IMR-90 (cell line): ENCODE measurements at places on chromosomes 3 and 15. TPM values are rescaled to one million over a fixed set of nuclear protein-coding genes. Genes with fewer than 3 reads are reported as not detected.

DNA sequence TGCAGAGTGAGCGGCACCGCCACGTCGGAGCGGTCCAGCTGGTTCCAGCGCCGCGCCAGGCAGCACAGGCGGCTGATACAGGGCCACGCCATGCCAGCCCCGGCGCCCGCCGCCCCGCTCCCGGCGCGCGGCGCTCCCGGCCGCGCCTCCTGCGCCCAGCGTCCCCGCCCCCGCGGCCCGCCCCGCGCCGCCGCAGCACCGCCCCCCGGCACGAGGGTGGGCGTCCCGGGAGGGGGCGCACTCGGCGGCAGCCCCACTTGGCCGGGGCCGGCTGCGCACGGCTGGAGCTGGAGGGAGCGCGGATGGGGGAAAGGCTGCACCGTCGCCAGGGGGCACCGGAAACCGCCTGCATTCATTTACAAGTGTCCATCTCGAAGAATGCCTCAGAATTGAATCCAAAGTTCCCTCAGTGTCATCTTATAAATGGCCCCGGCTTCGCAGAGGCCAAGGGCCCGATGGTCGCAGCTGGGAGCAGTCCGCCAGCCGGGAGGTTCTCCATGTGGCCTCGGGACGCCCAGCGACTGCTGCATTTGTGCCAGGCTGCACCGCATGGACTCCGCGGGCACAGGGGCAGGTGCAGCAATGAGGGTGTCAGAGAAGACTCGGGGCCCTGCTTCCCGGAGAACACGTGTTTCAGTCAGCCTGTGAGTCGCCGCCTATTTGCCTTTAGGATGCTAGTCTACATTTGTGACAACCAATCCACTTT is at the start of gene MAP6D1:
MAP6D1 (minus strand) TSS at position 122 of the 706 bp plus-strand sequence; CDS start at position 92, 30 bp downstream.
- peaks cover 19% of the 10 kb centered on the region for H3K36me3 ChIP-seq
- no peaks in the 10 kb centered on the region for H3K27me3 ChIP-seq
- H3K4me3 ChIP-seq = peak within 1 kb of the TSS; percentile 68
- H3K27ac ChIP-seq = no peak within 1 kb of the TSS; the same call in 1 of the 2 replicates

- no peaks in the 10 kb centered on the region for H3K36me3 ChIP-seq
- DNase-seq = no peak
- H3K27ac ChIP-seq = no peak overlapping the region
- no peaks in the 10 kb centered on the region for H3K27me3 ChIP-seq
- H3K4me3 ChIP-seq = no peak overlapping the region
Measured at GRCh38 chr3:99317201-99317600, 321.2 kb upstream of the COL8A1 start.

DNA sequence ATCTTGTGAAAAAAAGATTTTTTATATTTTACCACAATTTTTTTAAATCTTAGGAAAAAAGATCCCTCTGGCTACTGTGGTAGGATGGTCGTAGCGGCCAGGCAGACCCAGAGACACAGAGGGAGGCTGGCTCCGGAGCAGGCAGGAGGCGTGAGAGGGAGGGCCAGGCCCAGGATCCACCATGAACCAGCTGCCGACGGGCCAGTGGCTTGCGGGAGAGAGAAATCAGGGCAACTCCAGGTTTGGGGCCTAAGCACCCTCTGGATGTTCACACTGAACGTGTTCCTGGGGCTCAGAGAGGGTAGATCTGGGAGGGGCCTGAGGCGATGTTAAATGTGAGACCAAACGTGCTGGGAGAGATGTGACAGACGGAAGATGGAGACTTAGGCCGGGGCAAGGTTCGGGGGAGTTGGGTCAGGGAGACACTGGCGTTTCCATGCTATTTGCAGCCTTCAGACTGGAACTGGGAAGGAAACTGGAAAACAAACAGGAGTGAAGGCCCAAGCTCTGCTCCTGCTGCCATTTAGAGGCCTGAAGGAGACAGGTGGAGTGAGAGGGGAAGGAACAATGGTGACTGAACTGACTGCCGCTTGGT is 1.6 kb upstream of the VILL start:
- DNase-seq = no peak
- no peak overlapping the region for H3K4me3 ChIP-seq
- H3K27ac ChIP-seq = no peak overlapping the region
- peaks cover 3% of the 10 kb centered on the region; the same call in 1 of the 2 replicates for H3K36me3 ChIP-seq
- no peaks in the 10 kb centered on the region; the same call in 1 of the 2 replicates for H3K27me3 ChIP-seq

GRCh38 chr3:117442566-117442965 is 733.0 kb downstream of the TUSC7 start:
- H3K36me3 ChIP-seq = no peaks in the 10 kb centered on the region
- H3K4me1 ChIP-seq = peaks cover 1% of the 10 kb centered on the region; the same call in 1 of the 2 replicates
- DNase-seq = no peak

DNA sequence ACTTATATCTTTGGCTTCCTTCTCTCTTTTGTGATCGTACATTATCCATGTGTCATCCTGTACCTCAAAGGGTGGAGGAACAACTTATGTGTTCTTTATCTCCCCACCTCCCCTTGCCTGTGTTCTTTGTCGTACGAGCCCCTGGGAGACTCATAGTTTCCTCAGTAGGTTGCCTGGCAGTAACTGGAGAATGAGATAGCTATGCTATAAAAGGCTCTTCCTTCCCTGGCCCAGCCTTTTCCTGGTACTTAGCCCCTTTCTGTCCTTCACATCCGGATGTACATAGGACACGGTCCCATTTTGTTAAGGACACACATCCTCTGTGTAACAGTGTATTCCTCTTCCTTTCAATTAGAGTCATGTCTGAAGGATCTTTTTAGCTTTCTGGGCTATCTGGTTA is 32.1 kb downstream of the PLCL2 start:
- no peaks in the 10 kb centered on the region for H3K4me1 ChIP-seq
- no peak for DNase-seq
- H3K27ac ChIP-seq = no peak overlapping the region
- no peaks in the 10 kb centered on the region for H3K36me3 ChIP-seq
- H3K27me3 ChIP-seq = no peaks in the 10 kb centered on the region

DNA sequence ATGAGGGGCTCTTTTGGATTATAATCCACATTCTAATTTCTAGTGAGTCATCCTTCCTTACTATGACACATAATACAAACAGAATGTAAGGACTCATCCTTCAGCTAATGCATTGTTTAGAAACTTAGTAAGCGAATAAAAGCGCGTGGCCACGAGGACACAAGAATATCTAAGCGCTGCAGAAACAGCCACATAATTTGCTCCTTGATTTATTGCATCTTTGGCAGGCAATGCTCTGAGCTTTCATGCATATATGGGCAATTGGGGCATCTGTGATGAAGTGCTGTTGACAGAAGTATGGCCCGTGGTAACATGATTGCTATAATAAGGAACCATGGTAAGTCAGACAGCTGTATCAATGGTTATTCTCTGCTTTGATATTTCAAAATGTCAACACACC is 191.3 kb upstream of the ZNF385D start:
- H3K27me3 ChIP-seq = no peaks in the 10 kb centered on the region
- H3K36me3 ChIP-seq = no peaks in the 10 kb centered on the region
- peak; percentile 87 for DNase-seq
- no peak overlapping the region for H3K27ac ChIP-seq
- H3K4me1 ChIP-seq = no peaks in the 10 kb centered on the region
- H3K4me3 ChIP-seq = no peak overlapping the region

DNA sequence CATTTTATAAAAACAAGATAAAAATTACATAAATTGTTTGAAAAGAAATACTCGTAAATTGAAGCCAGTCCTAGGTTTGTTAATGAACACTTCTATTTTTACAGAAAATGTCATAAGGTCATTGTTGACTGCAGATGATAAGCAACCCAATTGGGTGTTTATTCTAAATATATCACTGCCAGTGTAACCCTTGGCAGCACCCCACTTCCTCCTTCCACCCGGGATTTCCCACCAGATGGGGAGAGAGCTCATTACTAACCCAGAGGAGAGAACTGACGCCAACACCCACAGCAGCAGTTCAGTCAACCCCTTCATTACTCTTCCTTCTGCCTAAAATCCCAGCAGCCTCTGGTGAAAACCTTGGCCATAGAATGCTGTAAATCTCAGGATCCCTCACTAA is 307.6 kb downstream of the GAP43 start:
- no peak overlapping the region for H3K27ac ChIP-seq
- no peak overlapping the region for H3K4me3 ChIP-seq
- no peaks in the 10 kb centered on the region for H3K4me1 ChIP-seq
- no peaks in the 10 kb centered on the region for H3K27me3 ChIP-seq
- no peak for DNase-seq

- H3K27ac ChIP-seq = no peak overlapping the region; the same call in 1 of the 2 replicates
- H3K27me3 ChIP-seq = no peaks in the 10 kb centered on the region
- H3K4me1 ChIP-seq = peaks cover 2% of the 10 kb centered on the region; the same call in 1 of the 2 replicates
- no peaks in the 10 kb centered on the region for H3K36me3 ChIP-seq
Measured at GRCh38 chr3:86890741-86891396, 100.1 kb downstream of the VGLL3 start.

- DNase-seq = peak; percentile 98
- H3K4me3 ChIP-seq = no peak overlapping the region
- H3K27ac ChIP-seq = peak overlapping the region; percentile 59
- peaks cover 20% of the 10 kb centered on the region for H3K4me1 ChIP-seq
- no peaks in the 10 kb centered on the region for H3K27me3 ChIP-seq
Measured at GRCh38 chr15:68352401-68353062, 75.0 kb downstream of the FEM1B start.

DNA sequence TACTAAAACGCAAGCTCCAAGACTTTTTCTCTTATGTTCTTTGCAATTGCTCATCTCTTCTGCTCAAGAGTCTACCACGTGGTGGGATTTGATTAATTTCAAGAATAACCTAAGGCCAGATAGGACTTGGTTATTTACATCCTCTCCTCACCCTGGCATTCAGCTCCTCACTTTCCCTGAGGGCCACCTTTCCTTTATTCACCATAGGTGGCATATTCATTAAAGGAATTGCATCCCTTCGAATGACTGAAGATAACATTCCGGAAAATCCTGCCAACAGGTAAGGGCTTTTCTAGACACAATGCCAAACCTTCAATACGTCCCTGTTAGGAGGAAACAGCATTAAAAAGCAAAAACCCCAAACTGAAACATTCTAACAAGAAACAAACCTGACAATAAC is 220.0 kb upstream of the KBTBD8 start:
- H3K27ac ChIP-seq = no peak overlapping the region
- no peak overlapping the region for H3K4me3 ChIP-seq
- DNase-seq = no peak
- H3K27me3 ChIP-seq = no peaks in the 10 kb centered on the region
- no peaks in the 10 kb centered on the region for H3K4me1 ChIP-seq
- no peaks in the 10 kb centered on the region for H3K36me3 ChIP-seq

GRCh38 chr15:61794881-61795280 is 265.4 kb downstream of the VPS13C start:
- H3K4me1 ChIP-seq = no peaks in the 10 kb centered on the region
- H3K27ac ChIP-seq = no peak overlapping the region
- no peak for DNase-seq
- no peak overlapping the region for H3K4me3 ChIP-seq

Gene GLDN
- under 0.01 TPM in 1 of 2 replicates, not detected in the other for total RNA-seq

Gene GOLGA8J
- total RNA-seq = under 0.01 TPM in 1 of 2 replicates, not detected in the other
